ENCODE measurements at places on chromosomes 7 and 10.

GRCh38 chr7:73828107-73828803, 2.5 kb upstream of the CLDN4 start:
- DNase-seq = no peak

GRCh38 chr10:727162-727790, 37.8 kb upstream of the DIP2C start:
- DNase-seq = no peak

GRCh38 chr7:133863362-133864061, 263.6 kb upstream of the LRGUK start:
- no peak for DNase-seq

- DNase-seq = no peak
These were observed 5.2 kb downstream of the CALN1 start for GRCh38 chr7:72406820-72407403.

- DNase-seq = no peak
These were observed 48.6 kb upstream of the SLIT1 start for GRCh38 chr10:97234400-97234799.

DNA sequence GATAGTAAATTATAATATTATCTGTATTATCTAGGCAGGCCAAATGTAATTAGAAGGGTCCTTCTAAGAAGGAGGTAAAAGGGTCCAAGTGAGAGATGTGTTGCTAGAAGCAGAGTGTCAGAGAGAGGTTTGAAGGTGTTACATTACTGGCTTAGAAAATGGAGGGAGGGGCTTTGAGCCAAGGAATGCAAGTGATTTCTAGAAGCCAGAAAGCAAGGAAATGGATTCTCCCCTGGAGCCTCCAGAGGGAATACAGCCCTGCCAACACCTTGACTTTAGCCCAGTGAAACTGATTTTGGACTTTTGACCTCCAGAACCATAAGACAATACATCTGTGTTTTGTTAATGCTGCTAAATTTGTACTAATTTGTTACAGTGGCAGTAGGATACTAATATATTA, 97.9 kb upstream of the IL6 start:
- no peak for DNase-seq

GRCh38 chr10:24168258-24169170, 40.4 kb upstream of the KIAA1217 start:
- no peak for DNase-seq

DNA sequence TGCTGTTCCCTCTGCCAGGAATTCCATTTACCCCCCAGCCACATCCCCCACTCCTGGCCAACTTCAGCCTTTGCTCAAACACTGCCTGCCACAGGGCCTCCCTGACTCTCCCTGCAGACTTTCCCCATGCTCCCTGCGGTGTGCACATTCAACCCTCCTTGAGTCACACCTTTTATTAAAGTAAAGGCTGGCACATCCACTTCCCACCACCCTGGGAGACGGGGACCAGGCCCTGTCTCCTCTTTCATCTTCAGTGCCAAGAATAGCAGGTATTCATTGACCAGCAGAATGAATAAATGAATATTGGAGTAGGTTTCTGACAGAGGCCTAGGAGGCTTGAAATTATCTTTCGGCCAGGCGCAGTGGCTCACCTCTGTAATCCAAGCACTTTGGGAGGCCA, 91.4 kb downstream of the GRK5 start:
- no peak for DNase-seq
